ENCODE measurements at places on chromosomes 12 and 14.

DNA sequence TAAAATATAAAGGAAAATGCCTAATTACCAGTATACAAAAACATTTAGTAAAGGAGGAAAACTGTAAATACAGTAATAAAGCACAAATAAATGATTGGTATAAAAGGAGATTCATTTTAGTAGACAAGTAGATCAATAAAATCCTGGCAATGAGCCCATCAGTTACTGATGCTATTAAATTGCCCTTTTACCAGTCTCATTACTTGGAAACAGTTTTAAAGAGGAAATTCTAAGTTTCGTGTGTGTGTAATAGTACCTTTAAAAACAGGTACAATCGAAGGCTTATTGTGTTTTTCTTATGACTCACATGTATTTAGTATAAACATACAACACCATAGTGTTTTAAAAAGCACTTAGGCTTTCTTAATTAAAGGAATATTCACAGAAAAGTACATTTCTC is 46.4 kb upstream of the SYT10 start:
- no peak for DNase-seq

DNA sequence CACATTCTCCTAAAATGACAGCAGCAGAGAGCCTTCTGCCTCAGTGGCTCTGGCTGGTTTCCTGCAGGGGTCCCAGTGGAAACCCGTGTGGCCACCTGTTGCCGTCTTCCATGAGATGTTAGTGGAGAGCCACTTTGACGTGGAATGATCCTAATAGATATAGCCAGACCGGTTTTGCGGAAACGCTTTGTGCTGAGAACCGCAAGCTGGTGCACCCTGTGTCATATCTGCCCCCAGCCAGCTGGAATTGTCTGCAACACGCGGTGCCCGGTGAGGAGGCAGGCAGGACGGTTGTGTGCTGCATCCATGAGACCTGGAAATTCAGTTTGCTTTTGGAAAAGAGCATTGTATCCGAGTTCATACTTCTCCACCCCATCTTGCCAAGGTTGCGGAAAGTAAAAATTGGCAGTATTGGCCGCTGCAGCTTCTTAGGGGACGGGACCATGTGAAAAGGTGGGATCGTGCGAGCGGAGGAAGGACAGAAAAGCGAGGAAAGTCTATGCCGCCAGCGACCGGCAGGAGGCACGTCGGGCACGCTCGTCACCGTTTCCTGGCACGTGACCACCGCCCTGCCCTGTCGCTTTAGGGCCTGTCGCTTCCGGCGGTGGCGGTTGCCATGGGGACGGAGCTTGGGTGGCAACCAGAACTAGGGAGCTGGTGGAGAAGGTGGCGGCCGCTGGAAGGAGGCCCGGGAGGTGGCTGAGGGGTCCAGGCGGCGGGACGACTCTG is at the start of gene CFAP251:
Gene CFAP251 (plus strand): TSS at position 643 of the 729 bp plus-strand sequence. CDS start 2,714 bp downstream, outside the sequence.
- peak; percentile 78 for DNase-seq

GRCh38 chr14:96938946-96939345 is 141.8 kb downstream of the VRK1 start:
- no peak for DNase-seq

DNA sequence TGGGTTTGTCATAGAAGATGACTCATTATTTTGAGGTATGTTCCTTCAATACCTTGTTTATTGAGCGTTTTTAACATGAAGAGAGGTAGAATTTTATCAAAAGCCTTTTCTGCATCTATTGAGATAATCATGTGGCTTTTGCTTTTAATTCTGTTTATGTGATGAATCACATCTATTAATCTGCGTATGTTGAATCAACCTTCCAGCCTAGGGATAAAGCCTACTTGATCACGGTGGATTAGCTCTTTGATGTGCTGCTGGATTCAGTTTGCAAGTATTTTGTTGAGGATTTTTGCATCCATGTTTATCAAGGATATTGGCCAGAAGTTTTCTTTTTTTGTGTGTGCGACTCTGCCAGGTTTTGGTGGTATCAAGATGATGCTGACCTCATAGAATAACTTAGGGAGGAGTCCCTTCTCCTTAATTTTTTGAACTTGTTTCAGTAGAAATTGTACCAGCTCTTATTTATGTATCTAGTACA is 602.6 kb downstream of the SNAPC1 start:
- DNase-seq = no peak

- DNase-seq = no peak
Observed at GRCh38 chr12:22312336-22312735, 22.2 kb downstream of the ST8SIA1 start.

- DNase-seq = no peak
Observed at GRCh38 chr14:39467889-39468524, 35.8 kb upstream of the FBXO33 start.

- no peak for DNase-seq
Observed at GRCh38 chr14:53187921-53188463, 34.9 kb upstream of the DDHD1 start.

DNA sequence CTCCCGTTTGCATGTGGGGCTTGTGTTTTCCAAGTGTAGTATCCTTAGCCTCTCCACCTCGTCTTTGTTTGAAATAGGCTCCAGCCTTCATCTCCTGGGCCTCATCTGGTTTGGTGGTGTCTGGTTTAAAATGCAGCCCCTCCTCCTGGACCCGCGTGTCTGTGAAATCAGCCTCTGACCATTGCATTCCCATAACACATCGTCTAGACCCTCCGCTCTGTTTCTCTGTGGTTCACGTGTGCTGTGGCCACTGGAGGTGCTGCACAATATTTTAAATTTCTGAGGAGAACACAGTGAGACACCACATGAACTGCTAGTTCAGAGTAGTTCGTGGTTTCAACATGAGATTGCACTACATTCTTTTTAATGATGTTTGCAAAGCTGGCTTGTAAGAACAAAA is 35.6 kb downstream of the UBE3B start:
- no peak for DNase-seq

- DNase-seq = no peak
Observed at GRCh38 chr12:4630262-4630661, 18.6 kb downstream of the AKAP3 start.

DNA sequence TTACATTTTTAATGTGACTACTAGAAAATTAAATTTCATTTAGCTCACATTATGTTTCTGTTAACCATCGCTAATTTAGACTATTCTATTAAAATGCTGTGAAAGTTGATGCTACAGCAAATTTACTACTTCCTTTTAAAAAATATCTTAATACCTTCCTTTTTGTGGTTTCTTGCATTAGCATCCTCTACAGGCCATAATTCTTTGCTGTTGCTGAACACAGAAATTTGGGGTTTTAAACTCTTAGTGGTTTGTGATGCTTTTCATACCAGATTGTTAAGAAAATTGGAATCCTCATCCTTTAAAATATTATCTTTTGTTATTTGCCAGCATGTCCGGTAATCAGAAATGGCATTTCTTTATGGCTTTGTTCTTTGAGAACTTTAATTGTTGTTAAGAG is 18.1 kb downstream of the WNK1 start:
- DNase-seq = no peak

- no peak for DNase-seq
Observed at GRCh38 chr12:101620762-101621133, 26.0 kb downstream of the MYBPC1 start.

GRCh38 chr12:104305349-104305748 is 1.8 kb downstream of the EID3 start:
- no peak for DNase-seq

DNA sequence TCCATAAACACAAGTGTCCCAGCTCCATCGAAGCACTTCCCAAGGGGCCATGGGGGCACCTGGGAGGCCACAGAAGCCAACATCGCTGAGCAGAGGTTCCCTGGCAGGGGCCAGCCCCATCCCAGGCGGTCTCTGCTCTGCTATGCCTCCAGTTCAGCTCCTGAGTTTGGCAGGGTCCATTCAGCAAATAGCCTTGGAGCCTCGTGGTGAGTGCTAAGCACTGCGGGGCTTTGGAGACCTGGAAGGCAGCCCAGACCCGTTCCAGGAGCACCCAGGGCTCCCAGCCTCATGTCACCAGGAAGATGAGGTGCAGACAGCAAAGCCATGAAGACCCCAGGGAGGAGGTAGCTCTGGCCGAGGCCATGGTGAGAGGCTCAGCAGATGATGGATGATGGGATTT is 109.5 kb downstream of the LGMN start:
- no peak for DNase-seq

- DNase-seq = no peak
Observed at GRCh38 chr12:92020983-92021665, 124.5 kb downstream of the BTG1 start.

GRCh38 chr14:94583557-94583956 is 2.3 kb downstream of the SERPINA5 start:
- DNase-seq = no peak

GRCh38 chr14:62674563-62675237 is 370.6 kb downstream of the KCNH5 start:
- no peak for DNase-seq

DNA sequence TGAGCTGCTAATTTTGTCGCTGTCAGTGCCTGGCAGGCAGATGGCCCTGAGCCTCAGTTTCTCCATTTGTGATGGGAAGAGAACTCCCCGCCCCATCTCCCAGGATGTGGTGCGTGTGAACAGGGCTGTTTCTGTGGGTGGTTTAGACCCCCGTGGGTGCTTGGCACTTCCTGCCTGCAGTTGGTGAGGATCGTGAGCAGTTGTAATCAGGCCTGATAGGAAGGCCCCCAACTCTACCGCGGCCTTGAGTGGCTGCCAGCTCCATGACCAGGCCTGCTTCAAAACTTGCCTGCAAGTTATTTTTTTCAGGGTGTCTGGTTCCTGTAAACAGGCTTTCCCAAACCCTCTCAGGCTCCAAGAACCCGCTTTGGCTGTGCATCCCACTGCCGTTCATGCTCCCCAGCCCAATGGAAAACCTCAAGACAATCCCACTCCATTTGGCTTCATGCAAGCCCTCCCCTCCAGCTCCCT is 138.4 kb downstream of the ZFP36L1 start:
- DNase-seq = no peak

Data from urinary bladder (tissue), 4 donors.